ENCODE measurements at places on chromosomes 4 and X. TPM values are rescaled to one million over a fixed set of nuclear protein-coding genes. Genes with fewer than 3 reads are reported as not detected.

GLRB gene
- 0.94 TPM for total RNA-seq

SPP1 gene
- total RNA-seq, result 0.10 TPM

PDE6B gene
- not detected for total RNA-seq

RTL9 gene
- not detected for total RNA-seq

CTAG1A gene
- total RNA-seq, result not detected

Data from mammary microvascular endothelial cell (primary cell).